Hematopoietic multipotent progenitor cell (in vitro differentiated cells): ENCODE measurements at places on chromosomes 13 and 19. TPM values are rescaled to one million over a fixed set of nuclear protein-coding genes. Genes with fewer than 3 reads are reported as not detected.

DNA sequence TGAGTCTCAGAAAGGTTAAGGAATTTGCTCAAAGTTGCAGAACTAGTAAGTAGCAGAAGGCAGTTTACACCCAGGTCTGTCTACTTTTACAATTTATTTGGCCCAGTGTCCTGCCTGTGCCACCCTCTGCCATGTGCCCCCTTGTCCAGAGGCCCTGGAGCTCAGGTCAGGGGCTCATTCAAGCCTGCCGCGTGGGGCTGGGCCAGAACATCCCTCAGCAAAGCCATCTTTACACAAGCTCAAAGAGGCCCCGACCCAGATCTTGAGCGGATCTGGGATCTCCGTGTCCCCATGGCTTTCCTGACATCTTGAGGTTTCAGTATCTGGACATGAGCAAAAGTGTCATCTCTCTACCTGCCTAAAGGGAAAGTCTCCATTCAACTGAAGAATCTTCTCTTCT, 76.4 kb upstream of the VSTM2B start:
- DNase-seq, result no peak

GRCh38 chr13:30138511-30138910, 168.8 kb downstream of the KATNAL1 start:
- no peak for DNase-seq

- DNase-seq, result no peak
These were observed 43.7 kb upstream of the F7 start for GRCh38 chr13:113061796-113062425.

DNA sequence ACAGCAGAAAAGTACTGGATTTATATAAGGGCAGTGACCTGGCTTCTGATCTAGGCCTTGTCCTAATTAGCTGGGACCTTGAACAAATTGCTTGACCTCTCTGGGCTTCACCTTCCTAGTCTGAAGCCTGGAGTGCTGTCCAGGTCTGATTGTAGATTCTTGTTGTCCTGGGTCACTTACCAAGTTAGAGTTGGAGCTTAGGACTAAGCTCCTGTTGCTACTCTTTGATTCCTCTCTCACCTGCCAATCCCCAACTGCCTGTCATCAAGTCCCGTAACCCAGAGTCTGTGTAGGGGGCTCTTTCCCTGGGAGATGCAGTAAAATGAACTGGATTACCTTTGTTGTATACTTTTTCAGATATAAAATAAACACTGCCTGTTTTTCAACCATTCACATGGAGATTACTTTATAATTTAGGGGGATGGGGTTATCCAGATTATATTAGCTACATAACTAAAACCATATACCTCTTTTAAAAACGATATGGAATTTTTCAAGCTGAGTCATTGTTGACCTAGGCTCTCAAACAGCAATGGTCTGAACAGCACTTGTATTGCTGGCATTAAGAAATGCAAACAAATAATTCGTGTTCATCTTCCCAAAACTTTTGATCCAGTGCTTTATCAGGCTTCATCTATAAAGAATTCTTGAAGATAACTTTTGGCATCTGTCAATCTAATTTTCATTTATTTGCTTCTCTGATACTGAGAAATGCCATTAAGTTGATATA, 5.8 kb downstream of the ARHGAP35 start:
- DNase-seq, result no peak

- no peak for DNase-seq
These were observed 121.9 kb downstream of the DLEU7 start for GRCh38 chr13:50721672-50721992.

GRCh38 chr19:15181394-15181793, 19.4 kb downstream of the NOTCH3 start:
- no peak for DNase-seq

GRCh38 chr13:75875450-75875849, 239.3 kb downstream of the LMO7 start:
- DNase-seq, result no peak

- DNase-seq, result no peak
These were observed 84.8 kb downstream of the SIPA1L3 start for GRCh38 chr19:37991841-37992248.

DNA sequence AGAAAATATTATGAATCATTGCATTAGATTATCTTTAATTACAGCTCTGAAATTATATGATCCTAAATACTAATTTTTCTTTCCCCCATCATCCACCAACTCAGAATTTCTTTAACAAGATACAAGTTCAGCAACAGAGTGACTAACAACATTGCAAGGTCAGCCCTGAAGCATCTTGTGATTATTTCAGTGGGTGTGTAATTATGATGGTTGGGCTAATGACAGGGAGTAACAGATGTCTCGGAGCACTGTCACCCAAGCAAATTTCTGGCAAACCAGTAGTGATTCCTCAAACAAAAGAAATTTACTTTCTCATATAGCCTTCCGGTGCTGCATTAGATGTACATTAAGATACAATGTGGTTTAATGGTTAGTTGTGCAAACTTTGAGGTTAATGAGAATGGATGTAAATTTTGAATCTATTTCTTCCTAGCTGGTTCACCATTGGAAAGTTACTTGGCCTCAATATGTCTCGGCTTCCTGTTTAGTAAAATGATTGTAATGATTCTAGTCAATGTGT, 238.9 kb downstream of the ITGBL1 start:
- no peak for DNase-seq

DNA sequence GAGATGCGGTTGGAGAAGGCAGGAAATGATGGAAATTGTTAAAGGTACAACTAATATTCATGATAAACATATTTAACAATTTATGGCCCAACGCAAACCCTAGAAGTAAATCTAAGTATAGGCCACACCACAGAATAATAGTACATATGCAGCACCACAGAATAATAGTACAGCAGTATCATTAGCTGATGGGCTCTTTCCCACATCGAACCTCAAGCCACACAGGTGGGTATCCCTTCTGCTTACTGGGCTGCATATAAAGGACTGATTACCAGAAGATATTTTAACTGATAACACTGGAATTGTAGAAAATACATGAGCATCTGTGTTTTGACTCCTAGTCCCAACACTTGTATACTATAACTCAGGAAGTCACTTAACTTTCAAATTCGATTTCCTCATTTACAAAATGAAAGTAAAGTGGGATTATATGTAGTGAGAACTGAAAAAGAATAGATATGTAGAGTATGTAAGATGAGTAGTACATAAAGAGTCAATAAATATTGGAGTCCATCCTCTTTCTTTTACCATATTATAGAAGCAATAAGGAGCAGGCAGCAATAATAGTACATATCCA, 91.5 kb downstream of the TSC22D1 start:
- DNase-seq, result no peak

Gene FAM216B
- not detected for total RNA-seq
